ENCODE measurements at places on chromosomes 3 and 15. TPM values are rescaled to one million over a fixed set of nuclear protein-coding genes. Genes with fewer than 3 reads are reported as not detected.
A peak's percentile ranks its signal among the peaks of the same experiment; 100 is the strongest.

- DNase-seq = no peak
Observed at GRCh38 chr15:75314552-75315290, 21.1 kb upstream of the COMMD4 start.

- peak; percentile 11 for DNase-seq
Observed at GRCh38 chr3:3127432-3128010, 781 bp downstream of the TRNT1 start.

GRCh38 chr3:7484636-7485035 is 623.7 kb downstream of the GRM7 start:
- no peak for DNase-seq

DNA sequence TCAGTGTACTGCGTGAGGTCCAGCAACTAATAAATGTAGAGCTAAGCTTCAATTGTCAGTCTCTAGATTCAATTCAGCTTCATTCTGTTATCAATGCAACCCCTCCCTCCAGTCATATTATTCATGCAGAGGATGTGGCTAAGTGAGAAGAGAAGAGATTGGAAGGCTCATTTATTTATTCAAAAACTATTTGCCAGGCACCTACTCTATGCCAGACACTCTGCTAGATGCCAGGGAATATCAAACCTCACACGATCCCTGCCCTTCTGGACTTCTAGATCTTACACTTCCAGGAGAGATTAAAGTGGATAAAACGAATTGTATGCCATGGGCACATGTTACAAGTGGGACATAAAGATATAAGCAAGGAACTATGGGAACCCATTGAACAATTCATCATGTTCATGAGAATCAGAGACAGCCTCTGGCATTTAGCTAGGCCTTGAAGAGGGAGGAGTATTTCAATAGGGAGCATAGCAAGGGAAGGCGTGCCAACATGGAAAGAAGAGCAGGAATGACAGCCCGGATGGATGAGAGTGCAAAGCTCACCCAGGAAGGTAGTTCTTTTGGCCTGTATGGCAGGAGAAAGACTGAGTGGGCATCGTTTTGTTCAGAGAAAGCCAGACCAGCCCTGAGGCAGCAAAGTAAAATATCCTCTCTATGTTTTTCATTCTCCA is 75.4 kb downstream of the FGF12 start:
- DNase-seq = no peak

The THRB gene
- total RNA-seq = 1.2 TPM

The ZBTB20 gene
- total RNA-seq = 5.1 TPM

DNA sequence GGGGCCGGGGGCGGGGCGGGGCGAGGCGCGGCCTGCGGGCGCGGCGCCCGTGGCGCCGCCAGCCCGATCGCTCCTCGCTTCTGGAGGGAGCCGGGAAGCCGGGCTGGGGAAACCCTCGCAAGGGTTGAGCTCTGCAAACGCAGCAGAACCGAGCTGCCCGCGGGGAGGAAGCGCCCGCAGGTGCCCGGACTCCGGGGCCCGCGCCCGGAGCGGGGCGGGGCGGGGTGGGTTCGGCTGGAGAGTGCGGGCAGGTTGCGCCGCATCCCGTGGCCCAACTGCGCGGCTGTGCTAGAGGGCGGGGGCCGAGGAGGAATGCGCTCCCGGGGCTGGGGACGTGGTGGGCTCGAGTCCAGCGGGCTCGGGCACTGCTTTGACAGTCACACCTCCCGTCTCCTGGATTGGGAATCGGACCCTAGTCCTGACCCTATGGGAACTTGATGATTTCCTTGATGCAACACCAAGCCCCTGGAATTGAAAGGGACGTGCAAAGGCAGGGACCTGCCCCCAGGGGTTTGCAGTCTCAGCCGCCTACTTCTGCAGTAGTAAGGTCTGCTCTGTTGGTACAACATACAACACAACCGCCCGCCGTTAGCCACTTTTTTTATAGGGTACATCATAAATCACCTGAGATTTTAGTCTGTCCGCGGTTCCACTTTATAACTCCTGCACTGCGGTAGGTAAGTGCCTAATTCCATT is 34.3 kb downstream of the ZBTB38 start:
- no peak for DNase-seq
